ENCODE measurements at places on chromosomes 12 and 14. TPM values are rescaled to one million over a fixed set of nuclear protein-coding genes. Genes with fewer than 3 reads are reported as not detected.

The APOLD1 gene
- 5.4 TPM for total RNA-seq

The DIO2 gene
- 1.9 TPM for total RNA-seq

The MUCL1 gene
- total RNA-seq: not detected

The FLRT2 gene
- 2.1 TPM for total RNA-seq

- no peak for DNase-seq
Observed at GRCh38 chr14:81311778-81312177, 88.3 kb downstream of the STON2 start.

- no peak for DNase-seq
Observed at GRCh38 chr12:94240171-94240570, 91.8 kb downstream of the PLXNC1 start.

All from colonic mucosa (tissue), 4 donors.